Common myeloid progenitor, CD34-positive (primary cell): ENCODE measurements at places on chromosomes 1 and 21.

DNA sequence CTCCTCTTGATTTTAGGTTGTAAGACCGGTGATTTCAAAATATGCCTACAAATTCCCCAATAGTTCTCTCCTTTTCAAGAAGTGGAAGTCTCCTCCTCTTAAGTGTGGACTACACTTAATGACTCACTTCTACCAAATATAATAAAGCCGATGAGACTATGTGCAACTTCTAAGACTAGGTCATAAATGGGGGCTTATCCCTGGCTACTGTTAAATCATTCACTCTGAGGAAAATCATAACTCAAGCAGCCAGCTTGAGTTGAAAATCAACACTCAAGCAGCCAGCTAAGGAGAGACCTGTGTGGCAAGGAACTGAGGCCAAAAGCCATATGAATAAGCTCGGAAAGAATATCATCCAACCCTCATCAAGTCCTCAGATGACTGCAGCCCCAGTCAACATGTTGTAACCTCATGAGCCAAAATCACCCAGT is 49.6 kb upstream of the PSMG1 start:
- H3K4me3 ChIP-seq = no peak overlapping the region
- H3K36me3 ChIP-seq = peaks cover 33% of the 10 kb centered on the region
- no peaks in the 10 kb centered on the region for H3K27me3 ChIP-seq

- peak overlapping the region; percentile 96 for H3K27ac ChIP-seq
- H3K27me3 ChIP-seq = no peaks in the 10 kb centered on the region
Observed at GRCh38 chr1:26234644-26235370, 807 bp downstream of the CEP85 start.

DNA sequence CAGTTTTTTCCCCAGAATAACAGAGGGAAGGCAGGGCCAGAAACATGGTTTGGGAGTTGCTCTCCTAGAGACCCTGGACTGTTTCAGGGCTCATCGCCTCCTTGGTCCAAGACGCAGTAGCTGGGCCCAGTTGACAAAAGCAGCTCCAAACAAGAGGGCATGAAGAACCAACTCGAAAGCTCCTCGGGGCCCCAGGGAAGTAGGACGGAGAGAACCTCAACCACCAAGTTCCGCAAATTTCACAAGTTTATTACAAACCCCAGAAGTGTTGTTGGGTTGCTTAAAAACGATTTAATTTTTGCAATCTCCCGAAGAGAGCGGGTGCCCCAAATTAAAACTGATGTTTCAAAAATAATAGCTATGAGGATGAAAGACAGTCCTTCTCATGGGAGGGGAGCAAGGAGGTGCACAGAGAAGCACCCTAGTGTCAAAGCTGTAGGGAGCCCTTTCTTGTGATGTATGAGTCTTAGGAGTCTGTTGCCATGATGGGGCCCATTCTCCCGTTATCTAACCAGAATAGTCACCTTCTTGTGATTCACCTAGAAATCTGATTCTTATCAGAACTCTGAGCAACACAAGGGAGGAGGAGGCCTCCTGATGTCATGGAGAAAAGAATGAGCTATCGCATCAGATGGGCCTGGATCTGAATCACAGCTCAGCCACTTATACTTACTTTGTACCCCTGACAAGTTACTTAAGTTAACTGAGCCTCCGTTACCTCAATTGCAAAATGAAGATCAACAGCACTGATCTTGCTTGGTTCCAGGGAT is 165.7 kb upstream of the IRF2BP2 start:
- H3K4me1 ChIP-seq = peaks cover 55% of the 10 kb centered on the region
- no peak overlapping the region for H3K4me3 ChIP-seq
- H3K36me3 ChIP-seq = no peaks in the 10 kb centered on the region

DNA sequence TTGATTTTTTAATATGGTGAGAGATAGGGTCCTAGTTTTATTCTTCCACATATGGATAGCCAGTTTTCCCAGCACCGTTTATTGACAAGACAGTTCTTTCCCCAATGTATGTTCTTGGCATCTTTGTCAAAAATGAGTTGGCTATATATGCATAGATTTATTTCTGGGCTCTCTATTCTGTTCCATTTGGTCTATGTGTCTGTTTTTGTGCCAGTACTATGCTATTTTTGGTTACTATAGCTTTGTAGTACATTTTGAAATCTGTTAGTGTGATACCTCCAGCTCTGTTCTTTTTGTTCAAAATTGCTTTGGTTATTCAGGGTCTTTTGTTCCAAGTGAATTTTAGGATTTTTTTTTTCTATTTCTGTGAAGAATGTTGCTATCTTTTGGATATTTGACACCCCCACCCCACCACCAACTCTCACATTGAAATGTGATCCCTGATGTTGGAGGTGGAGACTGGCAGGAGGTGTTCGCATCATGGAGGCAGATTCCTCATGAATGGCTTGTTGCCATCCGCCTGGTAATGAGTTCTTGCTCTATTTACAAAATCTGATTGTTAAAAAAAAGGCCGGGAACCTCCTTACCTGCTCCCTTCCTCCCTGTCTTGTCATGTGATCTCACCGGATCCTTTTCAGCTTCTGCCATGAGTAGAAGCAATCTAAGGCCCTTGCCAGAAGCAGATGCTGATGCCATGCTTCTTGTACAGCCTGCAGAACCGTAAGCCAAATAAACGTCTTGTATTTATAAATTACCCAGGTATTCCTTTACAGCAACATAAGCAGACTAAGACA is 54.8 kb upstream of the KRTAP19-8 start:
- H3K36me3 ChIP-seq = no peaks in the 10 kb centered on the region
- H3K4me1 ChIP-seq = no peaks in the 10 kb centered on the region

- H3K36me3 ChIP-seq = no peaks in the 10 kb centered on the region
- peaks cover 23% of the 10 kb centered on the region for H3K4me1 ChIP-seq
- peaks cover 13% of the 10 kb centered on the region for H3K27me3 ChIP-seq
- peak; percentile 96 for DNase-seq
- H3K27ac ChIP-seq = peak overlapping the region; percentile 35
Observed at GRCh38 chr1:152519851-152520250, 5.6 kb downstream of the CRCT1 start.

DNA sequence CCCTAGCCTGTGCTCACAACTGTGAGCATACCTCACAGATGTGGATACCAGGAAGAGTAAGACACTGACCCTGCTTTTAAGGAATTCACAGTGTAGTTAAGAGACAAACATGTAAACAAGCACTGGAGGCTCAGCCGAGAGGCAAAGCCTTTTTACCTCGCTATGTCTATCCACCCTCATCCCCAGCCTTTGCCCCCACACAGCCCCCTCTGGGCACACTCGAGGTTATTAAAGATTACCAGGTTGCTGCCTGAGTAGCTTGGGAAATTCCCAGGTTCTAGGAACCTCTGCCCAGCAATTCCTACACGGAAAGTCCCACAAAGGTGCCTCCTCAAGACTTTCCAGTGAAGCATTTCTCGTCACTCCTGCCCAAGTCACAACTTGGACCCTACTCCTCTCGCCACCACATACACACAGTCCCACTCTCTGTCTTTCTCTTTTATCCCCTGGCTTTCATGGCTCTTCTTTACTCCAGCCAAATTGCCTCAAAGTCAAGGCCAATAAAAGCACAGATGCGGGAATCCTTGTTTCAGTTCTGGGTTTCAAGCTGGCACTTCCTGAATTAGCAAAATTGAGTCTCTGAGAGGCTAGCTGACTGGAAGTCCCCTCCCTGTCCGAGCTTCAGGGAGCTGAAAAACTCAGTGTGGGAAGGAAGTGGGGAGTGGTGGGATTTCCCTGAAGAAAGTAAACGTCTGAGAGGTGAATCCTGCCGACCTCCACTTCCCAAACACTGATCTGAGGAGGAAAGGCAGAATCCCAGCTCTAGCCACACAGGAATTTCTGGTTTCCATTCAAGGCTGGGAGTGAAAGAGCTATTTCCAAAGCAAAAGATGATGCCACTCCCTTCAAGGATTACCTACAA is 7.6 kb downstream of the DENND2D start:
- no peak for DNase-seq
- H3K4me1 ChIP-seq = peaks cover 10% of the 10 kb centered on the region
- H3K27me3 ChIP-seq = no peaks in the 10 kb centered on the region

DNA sequence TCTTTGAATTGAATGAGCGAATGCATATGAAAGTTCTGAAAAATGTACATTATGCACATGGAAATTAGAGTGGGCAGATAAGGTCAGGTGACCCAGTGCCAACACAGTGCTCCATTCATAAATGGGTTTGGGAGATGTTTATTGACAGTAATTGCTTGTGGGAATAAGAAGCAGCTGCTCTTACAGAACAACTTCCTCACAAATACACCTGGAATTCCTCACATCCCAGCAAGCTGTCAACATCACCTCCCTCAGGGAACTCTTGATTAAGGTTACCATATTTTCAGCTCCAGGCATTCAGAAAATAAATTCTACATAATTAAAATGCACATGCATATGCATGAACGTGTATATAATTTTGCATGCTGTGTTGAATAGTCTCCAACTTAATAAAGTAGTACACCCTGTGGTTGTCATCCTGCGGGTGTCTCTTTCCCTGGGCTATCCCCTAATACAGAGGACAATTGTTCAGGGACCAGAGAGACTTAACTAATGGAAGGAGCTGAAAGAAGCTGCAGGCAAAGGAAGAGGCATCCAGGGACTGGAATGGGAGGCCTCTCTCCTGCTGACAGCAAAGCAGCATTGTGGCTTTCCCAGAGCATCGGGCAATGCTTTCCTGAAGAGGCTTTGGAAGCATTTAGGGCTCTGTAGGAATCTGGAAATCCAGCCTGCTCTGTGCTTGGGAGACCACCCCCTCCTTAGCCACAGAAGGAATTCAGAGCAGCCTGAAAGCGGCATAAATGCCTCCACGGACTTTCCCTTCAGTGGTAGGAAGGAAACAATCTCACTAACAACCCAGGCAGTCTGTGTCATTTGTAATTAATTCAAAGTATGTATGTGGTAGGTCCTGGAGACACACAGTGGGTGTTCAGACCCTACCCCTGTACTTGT is 55.2 kb upstream of the GNG12 start:
- H3K27ac ChIP-seq = no peak overlapping the region
- no peak overlapping the region for H3K4me3 ChIP-seq
- DNase-seq = no peak
- no peaks in the 10 kb centered on the region for H3K36me3 ChIP-seq
- no peaks in the 10 kb centered on the region for H3K27me3 ChIP-seq

DNA sequence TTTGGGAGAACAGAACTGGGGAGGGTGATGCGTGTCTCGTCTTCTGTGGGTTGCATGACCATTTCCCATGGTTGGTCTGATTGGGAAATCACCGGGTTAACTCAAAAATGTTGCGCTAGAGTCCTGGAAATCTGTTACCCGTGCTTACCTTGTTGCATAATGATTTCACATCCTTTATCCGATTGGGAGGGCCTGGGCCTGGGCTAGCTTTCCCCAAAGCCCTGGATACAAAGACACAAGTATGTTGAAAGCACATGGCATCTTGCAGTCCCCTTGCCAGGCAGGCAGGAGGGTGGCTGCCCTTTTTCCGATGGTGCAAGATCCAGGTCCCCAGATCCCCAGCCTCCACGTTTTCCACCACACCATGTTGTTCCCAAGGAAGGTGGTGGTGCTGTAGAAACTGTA is 582 bp downstream of the TRPM2 start:
- peak overlapping the region; percentile 34 for H3K4me3 ChIP-seq
- peaks cover 51% of the 10 kb centered on the region for H3K4me1 ChIP-seq
- H3K27ac ChIP-seq = no peak overlapping the region
- DNase-seq = peak; percentile 26
- H3K36me3 ChIP-seq = peaks cover 3% of the 10 kb centered on the region

GRCh38 chr1:14065486-14065885 is 365.5 kb downstream of the PRDM2 start:
- no peak overlapping the region for H3K27ac ChIP-seq
- no peaks in the 10 kb centered on the region for H3K27me3 ChIP-seq
- no peaks in the 10 kb centered on the region for H3K36me3 ChIP-seq
- H3K4me3 ChIP-seq = no peak overlapping the region

DNA sequence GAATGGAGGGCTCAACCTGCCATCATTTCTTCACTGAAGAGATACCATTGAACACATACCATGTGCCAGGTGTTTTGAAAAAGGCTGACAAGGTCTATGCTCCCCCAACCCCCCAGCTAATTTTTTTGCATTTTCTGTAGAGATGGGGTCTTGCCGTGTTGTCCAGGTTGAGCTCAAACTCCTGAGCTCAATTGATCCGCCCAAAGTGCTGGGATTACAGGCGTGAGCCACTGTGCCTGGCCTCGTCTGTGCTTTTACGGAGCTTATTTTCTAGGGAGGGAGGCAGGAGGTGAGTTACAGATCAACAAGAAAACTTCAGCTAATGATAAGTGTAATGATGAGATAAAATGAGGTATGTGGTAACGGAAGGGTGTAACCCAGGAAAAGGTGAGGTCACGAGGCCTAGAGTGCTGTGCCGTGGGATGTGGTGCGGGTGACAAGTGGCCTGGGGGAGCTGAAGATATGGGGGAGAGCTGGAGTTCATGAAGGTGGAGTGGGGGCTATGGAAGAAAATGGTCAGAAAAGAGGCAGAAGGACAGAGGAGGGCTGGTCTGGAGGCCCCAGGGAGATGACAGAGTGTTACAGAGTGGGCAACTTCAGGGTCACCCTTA is 28.2 kb downstream of the FAAH start:
- H3K27me3 ChIP-seq = peaks cover 2% of the 10 kb centered on the region
- no peak overlapping the region for H3K4me3 ChIP-seq
- H3K27ac ChIP-seq = no peak overlapping the region
- no peaks in the 10 kb centered on the region for H3K36me3 ChIP-seq
- DNase-seq = no peak

DNA sequence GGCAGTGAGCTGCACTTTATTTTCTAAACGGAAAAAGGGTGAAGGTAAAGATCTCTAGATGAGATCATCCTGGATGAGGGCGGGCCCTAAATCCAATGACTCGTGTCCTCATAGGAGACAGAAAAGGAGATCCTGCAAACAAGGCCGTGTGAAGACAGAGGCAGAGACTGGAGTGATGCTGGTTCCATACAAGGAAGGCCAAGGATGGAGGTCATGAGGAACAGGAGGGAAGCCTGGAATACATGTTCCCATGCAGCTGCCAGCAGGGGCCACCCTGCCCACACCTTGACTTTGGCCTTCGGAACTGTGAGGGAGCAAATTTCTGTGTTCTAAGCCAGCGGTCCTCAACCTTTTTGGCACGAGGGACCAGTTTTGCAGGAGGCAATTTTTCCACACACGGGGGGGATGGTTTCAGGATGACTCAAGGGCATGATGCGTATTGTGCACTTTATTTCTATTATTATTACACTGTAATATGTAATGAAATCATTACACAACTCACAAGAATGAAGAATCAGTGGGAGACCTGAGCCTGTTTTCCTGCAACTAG is 94.3 kb downstream of the PSMG1 start:
- DNase-seq = no peak
- no peak overlapping the region for H3K27ac ChIP-seq
- no peaks in the 10 kb centered on the region for H3K27me3 ChIP-seq
- no peak overlapping the region for H3K4me3 ChIP-seq
- no peaks in the 10 kb centered on the region for H3K36me3 ChIP-seq
